ENCODE measurements at places on chromosomes 5 and 9.

DNA sequence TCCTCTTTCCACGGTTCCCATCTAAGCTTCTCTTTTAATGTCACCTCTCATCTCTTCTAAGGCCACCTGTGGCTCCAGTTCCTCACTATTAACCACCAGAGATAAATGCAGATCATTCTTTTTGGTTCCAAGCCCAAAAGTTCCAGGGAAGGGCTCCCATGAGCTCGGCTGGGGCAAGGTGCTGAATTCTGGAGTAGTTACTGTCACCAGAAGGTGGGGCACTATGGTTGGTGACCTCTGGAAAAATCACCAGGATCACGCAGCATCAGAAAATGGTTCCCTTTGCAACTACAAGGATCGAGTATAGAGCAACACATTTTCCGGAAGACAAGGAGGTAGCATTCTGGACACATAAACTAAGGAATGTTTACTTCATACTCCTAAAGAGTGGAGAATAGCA is 528.7 kb upstream of the DAP start:
- DNase-seq = no peak

DNA sequence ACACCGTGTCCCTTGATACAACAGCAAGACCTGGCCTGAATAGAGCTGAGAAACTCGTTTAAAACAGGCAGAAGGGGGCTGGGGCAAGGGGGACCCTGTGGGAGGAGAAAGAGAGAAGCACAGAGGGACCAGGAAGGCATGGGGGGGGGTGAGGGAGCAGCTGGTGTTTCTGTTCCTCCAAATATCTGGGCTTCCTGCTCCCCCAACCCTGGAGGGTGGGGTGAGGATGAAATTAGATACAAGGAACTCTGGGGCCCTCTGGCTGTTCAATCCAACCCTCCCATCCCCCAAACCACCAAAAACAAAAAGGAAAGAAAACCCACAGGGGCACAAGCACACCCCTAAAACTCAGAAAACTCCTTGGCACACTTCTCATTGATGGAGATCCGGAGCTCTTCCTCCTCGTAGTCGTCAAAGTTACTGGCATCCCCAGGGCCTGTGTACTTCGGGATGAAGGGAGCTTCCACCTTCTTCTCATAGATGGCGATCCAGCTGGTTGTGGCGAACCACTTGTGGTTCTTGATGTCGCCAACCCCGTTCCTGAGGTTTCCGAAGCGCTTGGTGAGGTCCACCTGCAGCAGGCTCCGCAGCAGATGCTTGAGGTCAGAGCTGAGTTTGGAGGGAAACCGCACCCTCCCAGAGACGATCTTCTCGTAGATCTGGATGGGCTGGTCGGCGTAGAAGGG is 1.1 kb downstream of the PRKACG start:
- DNase-seq = no peak

DNA sequence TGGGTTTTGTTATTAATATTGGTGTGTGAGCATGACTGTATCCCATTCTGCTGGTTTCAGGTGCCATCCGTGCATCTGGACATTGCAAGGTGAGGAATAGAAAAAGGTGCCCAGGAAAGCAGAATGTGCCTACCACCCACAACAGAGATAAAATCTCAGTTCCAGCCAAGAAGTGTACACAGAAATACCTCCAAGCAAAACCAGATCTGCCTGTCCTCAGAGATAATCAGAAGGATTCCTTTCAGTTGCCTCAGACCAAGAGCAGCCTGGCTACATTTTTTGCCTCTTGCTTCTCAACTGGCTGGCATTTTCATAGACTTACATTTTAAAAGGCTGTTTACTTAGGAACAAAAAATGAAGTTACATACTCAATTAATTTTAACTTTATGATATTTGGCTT is 12.1 kb upstream of the ABLIM3 start:
- DNase-seq = no peak

- DNase-seq = no peak
Measured at GRCh38 chr5:157912621-157913325, 53.8 kb upstream of the CLINT1 start.

DNA sequence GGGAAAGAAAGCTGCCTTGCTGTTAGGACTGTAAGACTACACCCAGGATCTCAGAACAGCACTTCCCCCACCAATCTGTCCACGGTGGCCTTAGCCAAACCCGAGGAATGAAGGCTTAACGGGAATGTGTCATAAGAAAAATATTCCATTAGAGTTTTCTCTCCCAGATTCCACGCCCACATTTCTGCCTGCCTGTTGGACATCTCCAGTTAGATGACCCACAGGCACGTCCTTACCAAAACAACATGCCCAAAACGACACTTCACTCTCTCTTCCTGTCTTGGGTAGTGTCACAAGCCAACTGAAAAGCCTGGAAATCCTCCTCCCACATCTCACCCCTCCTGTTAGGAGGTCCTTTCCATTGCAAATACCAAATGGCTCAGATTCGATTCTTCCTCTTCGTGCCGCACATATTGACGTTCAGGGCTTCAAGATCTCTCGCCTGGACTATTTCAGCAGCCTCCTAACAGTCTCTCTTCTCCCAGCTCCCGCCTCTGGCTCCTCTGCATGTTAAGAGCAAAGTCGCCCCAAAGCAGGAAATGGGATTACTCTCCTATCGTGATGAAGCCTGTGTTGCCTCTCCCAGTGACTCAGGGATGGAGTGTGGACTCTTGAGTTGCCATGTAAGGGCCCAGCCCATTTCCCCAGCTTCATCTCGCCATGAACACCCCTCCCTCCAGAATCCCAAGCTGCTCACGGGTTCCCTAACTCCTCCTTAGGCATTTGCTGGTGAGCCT is 159.3 kb downstream of the NR3C1 start:
- DNase-seq = no peak

All from activated CD8-positive, alpha-beta memory T cell treated with anti-CD3 and anti-CD28 coated beads for 1 hour (primary cell).